ENCODE measurements at places on chromosomes 2 and 18. TPM values are rescaled to one million over a fixed set of nuclear protein-coding genes. Genes with fewer than 3 reads are reported as not detected.
A peak's percentile ranks its signal among the peaks of the same experiment; 100 is the strongest.

DNA sequence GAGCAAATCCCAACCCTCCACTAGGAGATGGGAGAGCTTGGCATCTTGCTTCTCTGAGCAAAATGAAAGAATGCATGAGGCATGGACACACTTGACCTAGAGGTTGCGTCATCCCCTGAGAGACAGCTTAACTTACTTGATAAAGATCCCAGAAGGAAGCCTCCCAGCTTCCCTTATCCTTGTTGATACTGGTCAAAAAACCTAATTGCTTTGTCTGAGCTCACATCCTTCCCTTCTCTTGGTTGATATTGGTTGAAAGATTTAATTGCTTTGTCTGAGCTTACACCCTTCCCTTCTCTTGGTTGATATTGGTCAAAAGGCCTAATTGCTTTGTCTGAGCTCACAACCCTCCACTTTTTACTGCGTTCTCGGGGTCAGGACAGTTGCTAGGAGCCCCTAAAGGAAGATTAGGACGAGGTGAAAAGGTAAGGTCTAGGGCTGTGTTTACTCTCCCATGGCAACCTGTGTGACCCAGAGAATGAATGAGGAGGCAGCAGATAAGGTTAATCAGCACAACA is 12.2 kb upstream of the BOD1L2 start:
- peak; percentile 51 for DNase-seq

DNA sequence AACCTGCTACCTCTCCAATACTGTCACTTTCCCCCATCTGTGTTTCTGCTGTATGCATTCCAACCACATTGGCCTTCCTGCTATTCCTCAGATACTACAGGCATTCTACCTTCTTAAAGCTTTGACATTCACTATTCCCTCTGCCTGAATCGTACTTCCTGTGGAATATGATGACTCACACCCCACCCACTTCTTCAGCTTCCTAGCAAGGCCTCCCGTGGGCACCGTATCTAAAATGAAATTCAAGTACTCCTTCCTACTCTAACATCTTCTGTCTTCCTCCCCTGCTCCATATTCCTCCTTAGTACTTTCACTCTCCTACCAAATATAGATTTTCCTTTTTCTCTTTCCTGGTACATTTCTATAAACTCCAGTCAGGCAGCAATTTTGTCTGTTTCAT is 710.4 kb downstream of the RNF144A start:
- no peak for DNase-seq

GRCh38 chr18:44680273-44681075 is at the start of gene SETBP1:
TSS of gene SETBP1 (plus strand) at chr18:44680888. CDS start at chr18:44701347, 20,459 bp downstream.
- DNase-seq: peak; percentile 84

TUBA3D gene
- total RNA-seq: 126 TPM

GRCh38 chr2:100011272-100011731 is 131.1 kb downstream of the AFF3 start:
- no peak for DNase-seq

DNA sequence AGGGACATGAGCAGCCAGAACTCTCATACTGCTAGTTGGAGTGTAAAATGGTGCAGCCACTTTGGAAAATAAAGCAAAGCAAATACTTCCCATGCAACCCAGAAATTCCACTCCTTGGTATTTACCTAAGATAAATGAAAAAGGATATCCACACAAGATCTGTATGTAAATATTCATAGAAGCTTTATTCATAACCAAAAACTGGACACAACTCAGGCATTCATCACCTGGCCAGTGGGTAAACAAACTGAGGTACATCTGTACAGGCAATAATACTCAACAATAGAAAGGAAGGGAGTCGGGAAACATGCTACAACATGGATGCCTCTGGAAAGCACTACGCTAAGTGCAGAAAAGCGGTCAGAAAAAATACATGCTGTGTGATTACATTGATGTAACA is 2.5 kb upstream of the LOXHD1 start:
- no peak for DNase-seq

MARCO gene
- total RNA-seq: not detected

DNA sequence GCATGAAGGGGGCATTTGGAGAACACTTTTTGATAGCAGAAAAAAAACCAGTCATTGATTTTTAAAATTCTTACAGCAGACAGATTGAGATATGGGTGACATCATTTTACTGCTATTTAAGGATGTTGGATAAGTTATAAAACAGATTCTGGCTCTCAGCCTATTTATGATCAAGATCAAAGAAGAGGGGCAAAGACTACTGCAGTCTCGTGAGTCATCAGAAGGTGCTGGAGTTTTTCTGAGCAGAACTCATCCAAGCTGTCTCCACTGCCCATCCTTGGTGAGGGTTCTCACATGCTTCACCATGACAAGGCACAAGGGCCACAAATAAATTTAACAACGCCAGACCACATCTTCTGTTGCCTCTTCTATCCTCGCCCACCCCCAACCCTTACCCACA is 58.8 kb downstream of the ST6GAL2 start:
- DNase-seq: no peak

- no peak for DNase-seq
These were observed 41.3 kb downstream of the C18orf63 start for GRCh38 chr18:74356959-74357358.

DNA sequence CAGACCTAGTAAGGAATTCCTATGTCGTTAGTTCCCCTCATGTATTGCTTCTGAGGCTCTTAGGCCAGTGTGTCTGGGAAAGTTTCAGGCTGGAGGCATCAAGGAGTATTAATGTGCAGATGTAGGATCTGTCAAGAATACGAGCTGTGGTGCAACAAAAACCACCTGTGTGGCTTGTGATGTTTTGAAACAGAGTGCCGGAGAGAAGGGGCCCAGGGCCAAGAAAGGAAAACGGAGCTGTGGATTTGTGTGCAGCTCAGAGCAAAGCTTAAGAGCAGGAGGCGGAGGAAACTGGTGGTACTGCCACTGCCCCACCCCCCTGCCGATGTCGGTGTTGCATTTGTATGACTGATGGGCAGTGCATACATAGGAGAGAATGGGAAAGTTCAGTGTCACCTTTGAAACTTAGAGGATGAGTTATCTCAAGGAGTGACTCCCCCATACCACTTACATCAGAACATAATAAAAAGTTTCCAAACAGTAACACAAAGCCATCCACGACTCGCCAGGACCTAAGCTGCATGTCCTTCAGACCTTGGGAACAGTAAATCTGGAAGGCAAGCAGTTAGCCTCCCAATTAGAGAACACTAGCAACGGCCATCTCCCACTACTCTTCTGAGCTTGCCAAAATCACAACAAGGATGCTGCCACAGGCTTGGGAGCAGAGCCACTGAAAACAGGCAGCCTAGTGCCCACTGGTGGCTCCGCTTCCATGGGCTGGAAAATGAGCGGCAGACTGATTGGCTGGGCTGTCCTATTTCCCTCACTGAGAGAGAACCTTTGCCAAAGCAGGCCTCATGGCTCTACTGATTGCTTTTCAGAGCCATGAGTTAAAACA is 152.7 kb upstream of the NT5C1B start:
- DNase-seq: peak; percentile 40

- DNase-seq: peak; percentile 19
These were observed 403.6 kb upstream of the ACVR2A start for GRCh38 chr2:147441182-147441581.

DNA sequence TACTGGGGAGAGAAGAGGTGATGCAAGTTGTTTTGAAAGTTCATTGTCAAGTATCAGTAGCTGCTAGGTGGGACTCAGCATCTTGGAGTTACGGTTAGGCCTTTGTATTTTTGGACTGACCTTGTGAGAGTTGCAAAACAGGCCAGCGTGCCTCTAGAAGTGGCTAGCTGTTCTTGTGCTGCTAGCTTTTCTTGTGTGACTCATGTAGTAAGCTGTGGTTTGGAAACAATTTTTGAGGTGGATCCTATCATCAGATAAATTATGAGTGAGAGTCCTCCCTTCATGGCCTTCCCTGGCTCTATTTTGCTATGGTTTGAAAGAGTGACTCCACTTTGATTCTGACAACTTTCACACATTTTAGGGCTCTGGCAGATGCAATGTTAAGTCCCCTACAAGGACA is 409.2 kb upstream of the HS6ST1 start:
- no peak for DNase-seq

GAREM2 gene
- 4.7 TPM for total RNA-seq

DNA sequence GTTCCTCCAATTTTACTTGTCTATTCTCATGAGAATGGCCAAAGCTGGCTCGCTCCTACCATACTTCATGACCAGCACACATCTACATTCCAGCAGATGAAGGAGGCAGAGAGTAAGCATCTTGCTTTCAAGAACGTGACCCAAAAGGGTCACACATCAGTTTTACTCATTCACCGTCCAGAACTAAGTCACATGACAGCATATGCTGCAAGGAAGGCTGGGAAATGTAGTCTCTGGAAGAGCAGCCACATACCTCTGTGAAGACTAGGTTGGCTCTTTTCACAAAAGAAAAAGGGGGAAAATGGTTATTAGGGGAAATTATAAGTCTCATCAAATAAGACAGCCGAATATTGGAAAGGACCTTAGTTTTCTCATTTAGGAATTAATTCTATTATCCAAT is 835.3 kb downstream of the EPHA4 start:
- no peak for DNase-seq

DNA sequence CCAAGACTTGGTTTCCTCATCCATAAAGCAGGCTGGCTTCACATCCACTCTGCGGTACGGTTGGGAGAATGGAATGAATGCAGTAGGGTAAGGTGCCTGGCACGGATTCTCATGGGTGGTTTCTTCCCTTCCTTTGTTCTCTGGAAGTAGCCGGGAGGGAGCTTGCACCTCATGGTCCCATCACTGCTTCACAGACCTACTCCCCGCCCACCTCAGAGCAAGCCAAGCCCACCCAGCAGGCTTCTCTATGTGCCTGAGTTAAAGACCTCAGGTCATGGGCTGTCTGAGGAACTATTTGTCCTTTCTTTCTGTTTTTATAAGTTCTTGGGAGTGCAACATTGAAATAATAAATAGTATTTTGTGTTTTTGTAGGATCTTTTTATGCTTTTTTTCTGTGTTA is 3.5 kb downstream of the DCDC2C start:
- DNase-seq: no peak

GRCh38 chr2:199160677-199161465 is 296.9 kb downstream of the SATB2 start:
- DNase-seq: no peak

LIMS4 gene
- total RNA-seq: 0.90 TPM

- no peak for DNase-seq
These were observed 73.2 kb downstream of the CERS6 start for GRCh38 chr2:168529054-168529833.

DNA sequence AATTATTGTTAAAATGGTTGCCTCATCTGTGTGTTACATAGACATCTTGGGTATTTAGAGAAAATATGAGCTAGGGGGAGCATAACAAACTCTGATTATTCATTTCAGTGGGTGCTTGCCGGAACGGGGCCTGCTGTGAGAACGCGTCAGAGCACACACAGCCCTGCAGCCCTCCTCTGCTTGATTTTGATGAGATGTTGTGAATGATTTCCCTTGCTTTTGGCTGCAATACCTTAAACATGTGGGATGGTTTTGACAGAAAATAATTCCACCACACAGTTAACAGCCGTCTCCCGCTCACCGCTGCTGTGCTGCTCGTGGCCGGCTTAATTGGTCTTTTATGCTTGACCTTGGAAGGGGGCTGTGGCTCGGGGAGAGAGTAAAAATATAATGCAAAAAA is 49.9 kb upstream of the TXNDC2 start:
- DNase-seq: no peak

DNA sequence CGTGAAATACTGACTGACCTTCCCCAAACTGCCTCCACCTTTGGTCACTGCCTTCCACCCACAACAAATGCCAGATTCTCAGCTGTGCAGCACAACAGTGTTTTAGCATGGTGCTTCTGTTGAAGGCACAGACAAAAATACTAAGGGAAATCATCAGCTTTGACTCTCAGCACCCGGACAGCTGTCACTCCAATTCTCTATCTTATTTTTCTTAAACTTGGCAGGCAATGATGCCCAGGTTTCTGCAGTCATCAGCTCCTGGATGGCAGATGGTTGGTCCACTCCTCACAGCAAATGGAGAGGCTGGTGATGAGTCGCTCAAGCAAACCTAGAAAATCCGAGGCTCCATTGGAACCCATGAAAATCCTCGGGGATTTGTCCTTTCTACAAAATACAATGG is 2.9 kb upstream of the FAM124B start:
- no peak for DNase-seq

- DNase-seq: no peak
These were observed 468 bp downstream of the UXS1 start for GRCh38 chr2:106193690-106193976.

DNA sequence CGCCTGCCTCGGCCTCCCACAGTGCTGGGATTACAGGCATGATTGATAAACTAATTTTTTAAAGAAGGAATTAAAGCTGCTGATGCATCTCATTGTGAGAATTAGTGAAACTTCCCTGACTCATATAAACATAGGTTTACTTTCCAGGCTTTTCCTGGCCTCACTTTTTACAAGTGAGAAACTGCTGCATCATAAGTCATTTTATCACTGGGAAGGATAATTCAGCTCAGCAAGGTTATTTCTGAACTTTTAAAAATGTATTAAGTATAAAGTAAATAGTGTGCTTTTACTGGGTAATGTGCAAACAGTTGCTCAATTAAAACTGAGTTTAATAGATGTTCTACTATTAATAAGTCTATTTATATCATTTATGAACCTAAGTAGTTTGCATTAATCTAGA is 1130.3 kb upstream of the CDH2 start:
- DNase-seq: no peak

DNA sequence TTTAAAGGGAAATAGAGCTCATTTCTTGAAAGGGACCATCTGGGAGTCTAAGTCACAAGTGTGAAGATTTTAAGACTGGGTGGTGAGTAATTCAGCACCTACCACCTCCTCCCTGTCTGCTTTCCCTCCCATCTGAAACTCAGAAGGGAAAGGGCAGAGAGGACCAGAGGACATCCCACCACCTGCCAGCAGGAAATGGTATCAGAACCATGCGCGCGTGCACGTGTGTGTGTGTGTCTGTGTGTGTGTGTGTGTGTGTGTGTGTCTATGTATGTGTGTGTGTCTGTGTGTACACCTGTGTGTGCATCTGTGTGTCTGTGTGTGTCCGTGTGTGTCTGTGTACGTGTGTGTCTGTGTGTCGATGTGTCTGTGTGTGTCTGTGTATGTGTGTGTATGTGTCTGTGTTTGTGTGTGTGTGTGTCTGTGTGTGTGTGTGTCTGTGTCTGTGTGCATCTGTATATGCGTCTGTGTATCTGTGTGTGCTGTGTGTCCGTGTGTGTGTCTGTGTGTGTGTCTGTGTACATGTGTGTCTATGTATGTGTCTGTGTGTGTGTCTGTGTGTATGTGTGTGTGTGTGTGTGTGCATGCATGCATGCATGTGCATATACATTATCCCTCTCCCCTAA is 76.8 kb downstream of the ZFP36L2 start:
- DNase-seq: peak; percentile 3

DNA sequence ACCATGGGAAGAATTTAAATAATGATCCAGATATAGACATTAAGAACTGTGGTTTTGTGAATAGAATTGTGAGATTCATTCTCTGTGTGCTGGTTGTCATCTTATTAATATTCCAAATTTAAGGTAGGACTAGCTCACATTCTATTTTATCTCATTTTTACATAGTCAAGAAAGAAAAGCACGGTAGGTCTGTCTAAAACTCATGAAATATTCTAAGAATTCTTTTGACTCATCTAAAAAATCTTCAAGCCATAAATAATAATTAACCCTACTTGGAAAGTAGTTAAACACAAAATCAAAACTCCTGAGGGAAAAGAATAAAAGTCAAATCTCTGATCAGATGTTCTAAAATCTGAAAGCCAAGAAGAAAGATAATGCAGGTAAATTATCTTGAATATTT is 388.8 kb upstream of the CHAC2 start:
- no peak for DNase-seq

GRCh38 chr2:98123286-98123685 is 36.3 kb downstream of the VWA3B start:
- DNase-seq: no peak
